Right lobe of liver (tissue), 6 donors: ENCODE measurements at places on chromosomes 4 and X. TPM values are rescaled to one million over a fixed set of nuclear protein-coding genes. Genes with fewer than 3 reads are reported as not detected.

DNA sequence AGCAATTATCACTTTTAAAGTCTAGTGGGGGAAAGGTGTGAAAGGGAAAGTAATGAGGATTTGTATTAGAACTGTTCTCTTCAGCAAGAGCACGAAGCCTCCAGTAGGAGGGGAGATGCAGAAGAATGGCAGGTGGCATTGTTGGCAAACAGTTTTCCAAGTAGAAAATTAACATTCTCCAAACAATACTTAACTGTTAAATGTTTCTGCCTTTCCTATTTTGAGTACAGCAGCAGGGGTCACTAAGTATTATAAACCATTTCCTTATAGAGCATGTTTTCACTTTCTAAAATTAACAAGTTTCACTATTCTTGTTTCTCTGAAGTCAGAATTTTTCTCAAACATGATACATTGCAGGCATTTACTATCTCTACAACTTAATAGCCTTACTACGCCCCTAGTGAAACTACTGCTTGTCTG, 58.7 kb downstream of the LEF1 start:
- no peaks in the 10 kb centered on the region for H3K27me3 ChIP-seq
- no peak overlapping the region for H3K4me3 ChIP-seq
- H3K4me1 ChIP-seq: no peaks in the 10 kb centered on the region
- no peak overlapping the region for H3K27ac ChIP-seq

The SSX4 gene
- not detected for total RNA-seq

- H3K27ac ChIP-seq: no peak overlapping the region
- H3K4me1 ChIP-seq: peaks cover 6% of the 10 kb centered on the region
- DNase-seq: no peak
- no peaks in the 10 kb centered on the region for H3K27me3 ChIP-seq
- no peak overlapping the region for H3K4me3 ChIP-seq
These were observed 68.2 kb downstream of the MRPL1 start for GRCh38 chr4:77930876-77931275.

GRCh38 chr4:137961051-137961438, 281.1 kb downstream of the SLC7A11 start:
- no peak overlapping the region for H3K4me3 ChIP-seq
- H3K27ac ChIP-seq: no peak overlapping the region
- no peaks in the 10 kb centered on the region for H3K36me3 ChIP-seq
- H3K27me3 ChIP-seq: no peaks in the 10 kb centered on the region
- no peaks in the 10 kb centered on the region for H3K4me1 ChIP-seq

The SMIM31 gene
- not detected for total RNA-seq

- no peaks in the 10 kb centered on the region for H3K36me3 ChIP-seq
- DNase-seq: no peak
- H3K27ac ChIP-seq: no peak overlapping the region
- H3K27me3 ChIP-seq: no peaks in the 10 kb centered on the region
- H3K4me3 ChIP-seq: no peak overlapping the region
- no peaks in the 10 kb centered on the region for H3K4me1 ChIP-seq
These were observed 49.1 kb upstream of the DHRSX start for GRCh38 chrX:2549876-2550275.

The BEND4 gene
- total RNA-seq: 0.12 TPM

The CT47B1 gene
- total RNA-seq: not detected

DNA sequence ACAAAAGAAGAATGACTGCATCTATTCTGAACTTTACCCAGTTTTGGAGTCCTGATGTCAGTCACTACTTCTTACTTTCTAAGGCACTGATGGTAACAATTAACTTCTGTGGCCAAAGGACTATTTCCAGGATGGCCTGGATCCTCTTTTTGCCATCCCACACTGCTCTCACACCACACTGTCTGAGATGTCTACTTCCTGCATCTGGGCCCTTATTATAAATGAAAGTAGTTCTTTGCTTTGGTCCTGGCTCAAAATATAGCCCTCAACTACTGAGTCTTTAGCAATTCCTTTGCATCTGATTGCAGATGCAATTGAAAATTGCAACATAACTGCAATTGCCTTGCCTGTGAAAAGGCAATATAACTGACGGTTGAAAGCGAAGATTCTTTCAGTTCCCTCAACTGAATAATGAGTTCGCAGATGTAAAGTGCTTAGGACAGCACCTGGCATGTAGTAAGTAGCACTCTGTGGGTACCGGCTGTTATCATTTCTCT, 44.2 kb downstream of the COQ2 start:
- no peak overlapping the region for H3K4me3 ChIP-seq
- DNase-seq: no peak
- no peaks in the 10 kb centered on the region for H3K36me3 ChIP-seq
- H3K4me1 ChIP-seq: no peaks in the 10 kb centered on the region
- no peak overlapping the region for H3K27ac ChIP-seq

DNA sequence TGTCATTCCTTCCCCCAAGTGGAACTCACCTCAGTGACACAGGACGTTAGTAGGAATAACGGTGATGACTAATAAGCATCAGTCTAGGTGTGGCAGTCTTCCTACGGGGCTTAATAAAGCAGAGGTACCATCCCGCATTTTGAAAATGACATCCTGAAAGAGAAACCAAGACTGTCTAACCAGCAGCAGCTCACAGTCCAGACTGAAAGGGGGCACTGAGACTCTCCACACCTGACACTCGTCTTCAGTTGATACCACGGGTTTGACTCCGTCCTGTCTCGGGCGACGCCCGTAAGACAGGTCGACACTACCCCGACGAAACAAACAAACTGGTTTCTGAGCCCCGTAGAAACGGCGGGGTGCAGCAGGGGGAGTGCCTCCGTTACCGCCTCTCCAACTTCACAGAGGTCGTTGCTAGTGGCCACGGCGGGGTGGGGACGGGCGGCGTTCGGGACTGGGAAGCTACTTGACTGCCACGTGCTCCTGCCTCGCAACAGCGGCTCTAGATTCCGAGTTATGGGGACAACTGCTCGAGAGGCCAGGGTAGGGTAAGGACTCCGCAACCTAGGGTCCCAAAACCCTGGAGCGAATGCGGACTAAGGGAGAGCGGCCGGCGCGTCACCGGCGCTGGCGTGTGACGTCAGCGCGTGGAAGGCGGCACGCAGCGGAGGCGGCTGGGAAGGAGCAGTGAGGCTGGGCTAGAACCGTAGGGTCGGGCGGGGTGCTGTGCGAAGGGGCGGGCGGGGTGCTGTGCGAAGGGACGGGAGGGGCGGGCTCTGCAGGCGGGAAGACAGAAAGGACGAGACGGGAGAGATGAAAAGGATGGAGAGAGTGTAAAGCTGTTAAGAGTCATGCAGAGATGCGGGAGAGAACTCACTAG, at the start of gene NEK1:
TSS of gene NEK1 (minus strand) at position 593 of the 880 bp plus-strand sequence. CDS start 9,953 bp downstream, outside the sequence.
- H3K36me3 ChIP-seq: no peaks in the 10 kb centered on the region
- H3K27ac ChIP-seq: peak within 1 kb of the TSS; percentile 92
- peaks cover 16% of the 10 kb centered on the region for H3K4me1 ChIP-seq
- H3K4me3 ChIP-seq: peak within 1 kb of the TSS; percentile 78
- peak; percentile 90 for DNase-seq
- no peaks in the 10 kb centered on the region for H3K27me3 ChIP-seq

The KCNE5 gene
- total RNA-seq: not detected

DNA sequence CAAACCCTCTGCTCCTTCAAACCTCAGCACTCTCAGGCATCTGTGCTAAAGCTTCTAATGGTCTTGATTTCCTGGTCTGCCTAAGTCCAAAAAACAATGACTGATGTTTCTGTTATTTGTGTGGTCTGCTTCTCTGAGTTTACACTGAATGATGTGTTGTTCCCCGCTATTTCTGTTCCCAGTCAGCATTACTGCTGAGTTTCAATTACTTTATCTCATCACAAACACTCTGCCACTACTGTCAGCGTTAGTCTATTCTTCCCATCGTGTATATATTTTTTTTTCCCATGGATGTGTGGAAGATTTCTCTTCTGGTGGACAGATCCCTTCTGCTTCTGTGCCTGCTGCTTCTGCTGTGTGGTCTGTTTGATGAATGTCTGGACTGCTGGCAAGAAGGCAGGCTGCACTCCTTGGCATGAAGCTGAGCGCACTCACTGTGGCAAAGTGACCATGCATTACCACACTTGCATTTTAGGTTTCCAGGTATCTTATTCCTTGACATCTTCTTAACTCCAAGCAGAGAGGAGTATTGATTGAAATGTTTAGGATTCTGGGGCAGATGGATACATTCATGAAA, 106.9 kb upstream of the PAQR3 start:
- no peaks in the 10 kb centered on the region for H3K27me3 ChIP-seq
- no peak overlapping the region for H3K27ac ChIP-seq
- no peaks in the 10 kb centered on the region for H3K4me1 ChIP-seq
- H3K4me3 ChIP-seq: no peak overlapping the region
- no peak for DNase-seq

The NAAA gene
- 24.2 TPM for total RNA-seq

The EMD gene
- total RNA-seq: 24.3 TPM

GRCh38 chr4:185726931-185727330, 85.1 kb downstream of the SORBS2 start:
- H3K27ac ChIP-seq: peak overlapping the region; percentile 95
- no peaks in the 10 kb centered on the region for H3K36me3 ChIP-seq
- peak; percentile 73 for DNase-seq
